ENCODE measurements at places on chromosomes 11 and 22. TPM values are rescaled to one million over a fixed set of nuclear protein-coding genes. Genes with fewer than 3 reads are reported as not detected.

C1QTNF5 gene
- polyA plus RNA-seq: 0.89 TPM

FAM111B gene
- 0.89 TPM for polyA plus RNA-seq

MOGAT2 gene
- 112 TPM for polyA plus RNA-seq

DUSP8 gene
- 3.1 TPM for polyA plus RNA-seq

PKDREJ gene
- polyA plus RNA-seq: 0.90 TPM

DRICH1 gene
- polyA plus RNA-seq: 1.4 TPM

ABTB2 gene
- polyA plus RNA-seq: 5.9 TPM

FADS1 gene
- polyA plus RNA-seq: 15.9 TPM

CYB5R2 gene
- 1.1 TPM for polyA plus RNA-seq

FAM180B gene
- polyA plus RNA-seq: 0.10 TPM

PGA5 gene
- polyA plus RNA-seq: 0.89 TPM

TEAD1 gene
- 3.2 TPM for polyA plus RNA-seq

MRPL40 gene
- 25.2 TPM for polyA plus RNA-seq

OR5B21 gene
- not detected for polyA plus RNA-seq

SYNGR1 gene
- polyA plus RNA-seq: 10.7 TPM

KCNK4 gene
- polyA plus RNA-seq: not detected

GLYAT gene
- polyA plus RNA-seq: 14.0 TPM

RBMXL2 gene
- 0.47 TPM for polyA plus RNA-seq

GTSE1 gene
- polyA plus RNA-seq: 0.27 TPM

NAV2 gene
- 2.0 TPM for polyA plus RNA-seq

SLC17A6 gene
- polyA plus RNA-seq: not detected

GUCY1A2 gene
- under 0.01 TPM for polyA plus RNA-seq

CCDC89 gene
- 0.52 TPM for polyA plus RNA-seq

SCN4B gene
- 3.2 TPM for polyA plus RNA-seq

PRG3 gene
- polyA plus RNA-seq: not detected

ANKK1 gene
- not detected for polyA plus RNA-seq

MFRP gene
- polyA plus RNA-seq: not detected

NPTXR gene
- polyA plus RNA-seq: 0.27 TPM

APOC3 gene
- polyA plus RNA-seq: 273 TPM

BCL2L13 gene
- 15.1 TPM for polyA plus RNA-seq

PRR5L gene
- 14.0 TPM for polyA plus RNA-seq

C11orf16 gene
- not detected for polyA plus RNA-seq

SHANK2 gene
- polyA plus RNA-seq: 2.4 TPM

ANGPTL5 gene
- polyA plus RNA-seq: 0.10 TPM

SLC1A2 gene
- polyA plus RNA-seq: not detected

TMEM121B gene
- polyA plus RNA-seq: 0.28 TPM

LGALS12 gene
- not detected for polyA plus RNA-seq

PANX3 gene
- not detected for polyA plus RNA-seq

ZP1 gene
- polyA plus RNA-seq: not detected

RPS13 gene
- polyA plus RNA-seq: 1,293 TPM

WBP2NL gene
- polyA plus RNA-seq: 2.2 TPM

CD6 gene
- 1.6 TPM for polyA plus RNA-seq

OR10A2 gene
- not detected for polyA plus RNA-seq

MMP3 gene
- 28.2 TPM for polyA plus RNA-seq

MOV10L1 gene
- 2.1 TPM for polyA plus RNA-seq

SMIM35 gene
- 0.03 TPM for polyA plus RNA-seq

SLC22A6 gene
- not detected for polyA plus RNA-seq

C22orf31 gene
- polyA plus RNA-seq: not detected

ACAT1 gene
- polyA plus RNA-seq: 159 TPM

LRP4 gene
- 14.7 TPM for polyA plus RNA-seq
